ENCODE measurements at places on chromosomes 2 and 18.

DNA sequence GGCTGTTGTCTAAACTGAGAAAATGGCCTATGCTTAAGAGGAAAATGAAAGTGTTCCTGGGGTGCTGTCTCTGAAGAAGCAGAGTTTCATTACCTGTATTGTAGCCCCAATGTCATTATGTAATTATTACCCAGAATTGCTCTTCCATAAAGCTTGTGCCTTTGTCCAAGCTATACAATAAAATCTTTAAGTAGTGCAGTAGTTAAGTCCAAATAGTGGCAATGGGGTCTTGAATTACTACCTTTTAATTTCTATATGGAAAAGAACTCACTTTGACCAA lies 13.8 kb upstream of the ALLC start:
- no peak for DNase-seq

- DNase-seq = no peak
Measured at GRCh38 chr18:1483385-1483784, 578.7 kb downstream of the ADCYAP1 start.

DNA sequence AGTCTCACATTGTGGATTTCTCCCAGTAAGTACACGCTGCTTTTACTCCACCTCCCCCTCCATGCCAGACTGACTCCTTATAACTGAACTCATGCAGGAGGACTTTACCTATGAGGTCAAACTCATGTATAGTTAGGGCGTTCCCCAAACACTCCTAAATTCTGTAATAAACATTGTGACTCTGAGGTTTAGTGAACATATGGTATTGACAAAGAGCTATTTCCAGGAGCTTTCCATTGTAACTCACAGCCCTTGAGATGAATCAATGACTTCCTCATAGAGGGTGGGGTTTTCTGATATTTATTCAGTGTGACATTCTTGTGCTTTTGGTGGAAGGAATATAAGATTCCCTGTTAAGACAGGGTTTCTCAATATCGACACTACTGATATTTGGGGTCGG lies 337.4 kb upstream of the SLC14A2 start:
- DNase-seq = no peak

DNA sequence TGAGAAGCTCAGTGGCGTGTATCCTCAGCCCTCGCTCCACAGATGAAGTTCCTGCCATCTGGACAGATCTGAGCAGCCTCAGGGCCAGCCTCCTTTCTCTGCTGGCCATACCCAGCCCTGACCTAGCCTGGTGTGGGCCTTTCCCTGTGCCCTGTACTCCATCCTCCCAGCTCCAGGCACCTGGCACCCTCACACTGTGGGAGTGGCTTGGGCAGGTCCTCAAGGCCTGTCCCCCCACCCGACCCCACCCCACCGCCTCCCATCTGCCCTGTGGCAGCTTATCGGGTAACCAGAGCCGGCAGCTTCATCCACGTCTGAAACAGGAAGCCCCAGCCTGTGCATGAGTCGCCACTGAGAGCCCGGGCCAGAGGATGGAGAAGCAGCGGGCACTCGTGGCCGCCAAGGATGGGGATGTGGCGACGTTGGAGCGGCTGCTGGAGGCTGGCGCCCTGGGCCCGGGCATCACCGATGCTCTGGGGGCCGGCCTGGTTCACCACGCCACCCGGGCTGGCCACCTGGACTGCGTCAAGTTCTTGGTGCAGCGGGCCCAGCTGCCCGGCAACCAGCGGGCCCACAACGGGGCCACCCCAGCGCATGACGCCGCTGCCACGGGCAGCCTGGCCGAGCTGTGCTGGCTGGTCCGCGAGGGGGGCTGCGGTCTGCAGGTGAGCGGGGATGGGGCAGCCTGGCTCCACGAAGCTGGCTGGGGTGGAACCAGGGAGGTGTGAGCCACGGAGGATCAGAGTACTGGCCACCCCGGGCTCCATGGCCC lies at the start of gene ESPNL:
Gene ESPNL, plus strand, starts transcription at position 292 of the 772 bp plus-strand sequence. Its CDS starts 80 bp downstream, at position 372.
- no peak for DNase-seq

DNA sequence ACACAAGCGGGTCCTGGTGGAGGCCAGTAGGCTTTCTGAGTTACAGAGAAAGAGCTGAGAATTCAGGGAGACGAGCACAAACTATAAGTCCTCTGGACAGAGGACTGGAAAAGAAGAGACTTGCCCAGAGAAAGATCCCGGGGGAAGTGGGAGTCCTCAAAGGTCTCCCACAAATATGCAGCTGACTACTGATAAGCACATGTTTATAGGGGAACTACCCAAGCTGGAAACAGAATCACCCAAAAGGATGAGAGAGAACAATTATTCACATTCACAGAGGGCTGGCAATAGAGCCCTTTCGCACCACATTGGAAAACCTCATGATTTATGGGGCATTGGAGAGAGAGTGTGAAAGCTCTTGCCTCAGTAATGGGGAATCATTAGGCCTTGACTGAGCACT lies 337.6 kb downstream of the IRS1 start:
- DNase-seq = no peak

GRCh38 chr2:148523315-148523714 lies 121.2 kb upstream of the EPC2 start:
- no peak for DNase-seq

GRCh38 chr18:39200153-39200552 lies 1634.6 kb upstream of the CELF4 start:
- DNase-seq = no peak

DNA sequence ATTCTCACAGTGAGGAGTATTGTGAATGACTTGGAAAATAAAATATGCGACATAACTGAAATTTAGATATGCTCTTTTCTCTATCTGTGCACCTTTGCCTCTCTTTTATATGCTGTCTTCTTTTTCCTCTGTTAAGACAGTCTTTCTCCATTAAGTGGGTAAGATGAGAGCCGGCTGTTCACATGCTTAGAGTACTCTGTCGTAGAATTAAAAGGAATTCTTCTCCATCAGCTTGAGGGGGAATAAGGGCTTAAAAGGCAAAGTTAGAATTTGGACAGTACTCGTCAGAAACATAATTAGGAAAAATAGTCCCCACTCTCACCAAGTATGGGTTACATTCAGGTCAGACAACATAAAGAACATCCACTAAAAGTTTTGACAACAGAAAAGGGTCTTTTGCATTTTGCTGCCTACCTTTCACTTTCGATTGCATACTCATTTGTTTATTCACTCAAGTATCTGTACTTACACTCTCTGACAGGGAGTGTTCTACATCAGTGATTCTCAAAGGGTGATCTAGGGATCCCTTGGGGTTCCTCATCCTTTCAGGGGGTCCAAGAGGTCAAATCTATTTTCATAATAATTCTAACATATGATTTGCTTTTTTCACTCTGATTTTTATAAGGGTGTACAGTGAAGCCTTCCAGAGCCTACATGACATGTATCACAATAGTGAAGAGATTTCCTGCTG lies 48.0 kb downstream of the ARHGAP15 start:
- DNase-seq = no peak

DNA sequence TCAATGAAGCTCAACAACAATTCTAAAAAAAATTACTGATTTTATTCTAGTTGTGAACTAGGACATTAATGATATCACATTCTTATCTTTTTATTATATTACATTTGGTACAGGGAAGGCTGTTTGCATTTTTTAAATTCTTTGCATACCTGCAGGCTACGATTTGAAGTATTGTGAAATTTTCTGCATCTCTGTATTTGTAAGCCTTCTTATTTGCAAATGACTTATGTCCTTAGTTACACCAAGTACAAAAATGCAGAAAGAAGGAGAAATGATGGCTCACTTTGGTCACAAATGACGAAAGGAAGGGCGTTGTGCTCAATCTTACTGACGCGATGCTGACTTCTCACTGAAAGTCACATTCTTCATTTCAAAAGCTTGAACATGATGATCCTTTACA lies 227.5 kb upstream of the SOX11 start:
- no peak for DNase-seq

- DNase-seq = no peak
Measured at GRCh38 chr2:127514485-127514884, 11.8 kb downstream of the IWS1 start.

GRCh38 chr2:56754066-56754615 lies 570.4 kb downstream of the CCDC85A start:
- DNase-seq = no peak

- no peak for DNase-seq
Measured at GRCh38 chr18:62545098-62545497, 22.3 kb downstream of the ZCCHC2 start.

DNA sequence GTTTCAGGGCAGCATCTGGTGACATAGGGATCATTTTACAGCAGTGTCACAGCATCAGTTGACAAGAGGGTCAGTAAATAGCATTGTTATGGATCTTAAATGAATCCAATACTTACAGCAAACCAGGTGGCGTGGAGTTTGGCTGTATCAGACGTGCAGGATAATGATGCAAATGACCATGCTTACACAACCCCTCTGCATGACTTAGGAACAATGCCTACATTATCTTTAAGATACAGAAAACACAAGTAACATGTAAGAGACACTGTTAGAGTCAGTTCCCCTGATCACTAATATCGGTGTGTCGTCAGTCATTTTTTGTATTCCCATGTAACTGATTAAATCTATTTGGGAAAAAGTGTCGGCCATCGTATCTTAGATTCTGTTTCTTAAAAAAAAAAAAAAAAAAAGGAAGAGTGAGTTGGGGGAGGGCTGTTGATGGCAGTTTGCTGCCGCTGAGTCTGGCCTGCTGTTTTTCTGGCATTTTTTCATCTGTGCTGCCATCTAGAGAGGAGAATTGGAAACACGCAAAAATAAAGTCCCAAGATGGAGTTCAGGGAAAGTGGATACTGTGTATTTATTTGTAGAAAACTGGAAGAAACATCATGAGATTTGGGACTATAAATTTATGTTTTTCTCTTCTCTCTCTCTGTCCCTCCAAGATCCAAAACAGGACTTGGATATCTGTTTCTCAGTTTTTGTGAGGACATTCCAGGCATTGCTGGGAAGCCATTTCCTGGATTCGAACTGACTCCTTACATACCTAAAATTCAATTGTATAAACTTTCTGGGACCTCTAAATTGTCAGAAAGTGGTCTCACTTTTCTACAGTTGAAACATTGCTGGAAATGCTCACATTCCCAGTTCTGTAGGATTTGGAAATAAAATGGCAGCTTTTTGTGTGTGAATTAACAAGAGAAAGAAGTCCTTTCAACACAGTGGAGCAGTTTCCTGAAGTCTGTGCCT lies 60.3 kb upstream of the AGPS start:
- DNase-seq = peak; percentile 78

GRCh38 chr2:177783835-177784744 lies 288.5 kb downstream of the PDE11A start:
- DNase-seq = no peak

GRCh38 chr18:54119524-54120019 lies 104.9 kb downstream of the MBD2 start:
- DNase-seq = no peak

DNA sequence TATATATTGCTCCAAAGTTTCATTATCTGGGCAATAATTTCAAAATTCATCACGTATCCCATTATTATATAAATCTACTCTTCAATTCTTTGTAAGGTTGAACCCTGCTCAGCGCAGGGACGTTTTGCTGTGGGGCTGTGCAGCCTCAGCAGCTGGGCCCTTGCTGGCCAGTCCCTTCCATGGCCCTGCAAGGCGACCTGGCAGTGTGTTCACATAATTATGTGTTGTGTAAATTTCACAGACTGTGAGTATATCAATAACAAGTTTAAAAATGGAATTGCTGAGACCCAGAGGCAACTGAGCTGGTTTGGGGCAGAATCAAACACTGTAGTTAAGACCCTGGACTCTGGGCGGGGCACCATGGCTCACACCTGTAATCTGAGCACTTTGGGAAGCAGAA lies 16.1 kb upstream of the MAL start:
- DNase-seq = no peak

- DNase-seq = no peak
Measured at GRCh38 chr2:10438688-10439087, 9.4 kb downstream of the ODC1 start.

- DNase-seq = no peak
Measured at GRCh38 chr18:63591725-63592124, 4.6 kb downstream of the SERPINB13 start.

GRCh38 chr2:99765731-99766318 lies 276.0 kb upstream of the REV1 start:
- DNase-seq = no peak

DNA sequence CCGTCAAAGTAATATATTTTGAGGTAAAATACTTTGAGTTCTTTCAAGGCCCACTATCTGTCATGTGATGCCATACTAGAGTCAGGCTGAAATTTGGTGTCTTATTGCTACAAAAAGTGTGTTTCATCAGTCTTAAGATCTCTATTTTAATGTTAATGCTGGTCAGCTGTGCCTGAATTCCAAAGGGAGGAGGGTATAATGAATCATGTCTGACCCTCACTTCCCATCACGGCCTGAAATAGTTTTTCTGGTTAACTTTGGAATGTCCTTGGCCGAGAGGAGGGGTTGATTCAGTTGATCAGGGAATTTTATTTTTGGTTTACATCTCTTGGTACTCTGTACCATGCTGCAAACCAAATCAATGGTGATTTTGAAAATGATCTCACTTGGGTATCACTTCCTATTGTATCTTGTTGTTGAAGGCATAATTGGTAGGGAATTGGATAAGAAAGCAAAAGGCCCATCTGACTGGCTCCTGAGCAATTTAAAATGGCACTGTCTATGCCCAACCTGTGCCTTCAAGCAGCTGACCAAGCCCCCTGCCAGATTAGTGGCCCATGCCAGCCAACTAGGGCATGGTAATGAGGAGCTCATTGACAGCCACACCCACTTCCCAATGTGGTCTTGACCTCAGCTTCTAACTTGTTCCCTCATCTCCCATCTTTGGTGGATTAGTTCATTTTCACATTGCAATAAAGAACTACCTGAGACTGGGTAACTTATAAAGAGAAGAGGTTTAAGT lies 6.1 kb upstream of the SLC35F5 start:
- DNase-seq = no peak

- no peak for DNase-seq
Measured at GRCh38 chr18:668260-668659, 10.8 kb downstream of the TYMS start.

DNA sequence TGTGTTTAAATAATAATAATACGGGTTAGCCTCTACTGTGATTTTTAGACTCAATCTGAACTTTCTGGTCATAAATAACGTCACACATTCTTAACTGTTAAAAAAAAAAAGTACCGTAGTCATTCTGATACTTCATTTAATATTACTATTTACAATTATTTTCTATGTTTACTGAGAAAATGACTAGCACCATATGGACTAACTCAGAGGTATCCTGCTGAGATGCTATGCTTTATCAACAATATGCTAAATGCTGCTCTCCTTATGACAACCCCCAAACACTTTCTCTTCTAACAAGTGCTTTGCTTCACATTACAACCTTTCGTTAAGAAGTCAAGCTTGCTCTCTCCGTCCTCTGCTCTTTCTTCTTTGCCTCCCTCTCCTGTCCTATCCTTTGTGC lies 182.1 kb downstream of the AFF3 start:
- no peak for DNase-seq

GRCh38 chr2:103010751-103011150 lies 248.9 kb downstream of the TMEM182 start:
- no peak for DNase-seq

- DNase-seq = peak; percentile 69
Measured at GRCh38 chr2:44479127-44479887, 117.6 kb downstream of the CAMKMT start.

DNA sequence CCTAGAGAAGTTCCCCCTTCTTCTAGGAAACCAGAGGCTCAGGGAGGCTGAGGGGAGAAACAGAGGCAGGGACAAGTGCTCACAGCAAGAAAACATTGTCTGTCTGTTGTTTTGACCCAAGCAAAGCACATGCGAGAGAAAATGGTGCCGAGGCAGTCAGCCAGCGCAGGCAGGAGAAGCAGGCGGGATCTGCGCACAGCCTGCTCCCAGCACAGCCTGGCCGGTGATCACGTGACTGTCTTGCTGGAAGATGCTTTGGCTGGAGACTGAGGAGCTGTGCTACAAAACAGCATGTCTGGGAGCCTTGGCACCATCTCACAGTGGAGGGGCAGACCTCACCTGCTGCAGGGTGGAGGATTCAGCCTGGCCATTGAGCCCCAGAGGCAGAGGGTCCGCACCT lies 93.7 kb upstream of the MYCN start:
- DNase-seq = no peak

Data from CD14-positive monocyte (primary cell).